Placental pericyte (primary cell): ENCODE measurements at places on chromosomes 2 and 18. TPM values are rescaled to one million over a fixed set of nuclear protein-coding genes. Genes with fewer than 3 reads are reported as not detected.

Gene NT5DC4
- total RNA-seq, result not detected in 2 replicates

Gene RNF138
- 12.7 and 25.2 TPM in 2 replicates for total RNA-seq

Gene RNU2-63P
- not detected in 2 replicates for total RNA-seq

Gene DAW1
- 1.5 and 2.7 TPM in 2 replicates for total RNA-seq

Gene SLC4A5
- total RNA-seq, result 0.29 and 0.44 TPM in 2 replicates

Gene CD28
- not detected in 2 replicates for total RNA-seq

Gene SIX3
- total RNA-seq, result not detected in 2 replicates

Gene AP1S3
- 6.4 and 7.7 TPM in 2 replicates for total RNA-seq

Gene FEV
- not detected in 2 replicates for total RNA-seq

Gene ALPG
- not detected in 2 replicates for total RNA-seq

Gene TGFA
- total RNA-seq, result not detected in 2 replicates

Gene INO80D
- 7.7 and 12.9 TPM in 2 replicates for total RNA-seq

Gene TCF4
- 26.7 and 125 TPM in 2 replicates for total RNA-seq

Gene STEAP3
- 58.3 and 74.0 TPM in 2 replicates for total RNA-seq

Gene FABP1
- total RNA-seq, result not detected in 2 replicates

Gene TSPYL6
- total RNA-seq, result not detected in 2 replicates

Gene LRATD1
- total RNA-seq, result 0.43 TPM in 1 of 2 replicates, not detected in the other

Gene LRRTM1
- total RNA-seq, result not detected in 2 replicates

Gene DSC3
- under 0.01 and 0.14 TPM in 2 replicates for total RNA-seq

Gene MYO7B
- 0.43 TPM in 1 of 2 replicates, not detected in the other for total RNA-seq

Gene CCL20
- total RNA-seq, result 1.1 and 8.1 TPM in 2 replicates

Gene PJVK
- 0.72 and 1.5 TPM in 2 replicates for total RNA-seq

Gene DRC1
- not detected in 2 replicates for total RNA-seq

Gene PECR
- total RNA-seq, result 1.5 and 5.4 TPM in 2 replicates

Gene SLC19A3
- 0.14 and 2.4 TPM in 2 replicates for total RNA-seq

Gene CWC22
- 13.6 and 18.2 TPM in 2 replicates for total RNA-seq

Gene LOXHD1
- not detected in 2 replicates for total RNA-seq

Gene RGPD3
- 0.22 and 0.29 TPM in 2 replicates for total RNA-seq

Gene ELMOD3
- 11.6 and 19.9 TPM in 2 replicates for total RNA-seq

Gene CNTNAP5
- not detected in 2 replicates for total RNA-seq

Gene GALR1
- total RNA-seq, result not detected in 2 replicates

Gene ITPRIPL1
- 0.22 and 1.7 TPM in 2 replicates for total RNA-seq

Gene MYCN
- total RNA-seq, result 2.1 TPM in 1 of 2 replicates, not detected in the other

Gene SLC9A2
- total RNA-seq, result not detected in 2 replicates

Gene CERKL
- total RNA-seq, result 0.14 TPM in 1 of 2 replicates, not detected in the other

Gene RMND5A
- total RNA-seq, result 14.9 and 23.9 TPM in 2 replicates

Gene NYAP2
- under 0.01 TPM in 1 of 2 replicates, not detected in the other for total RNA-seq
